Stimulated activated CD8-positive, alpha-beta memory T cell treated with anti-CD3 and anti-CD28 coated beads, Interleukin-2, amount 100 ng/mL, for 1 hour (primary cell): ENCODE measurements at places on chromosomes 5 and 9.

- no peak for DNase-seq
Measured at GRCh38 chr5:121945261-121945660, 16.5 kb upstream of the SRFBP1 start.

DNA sequence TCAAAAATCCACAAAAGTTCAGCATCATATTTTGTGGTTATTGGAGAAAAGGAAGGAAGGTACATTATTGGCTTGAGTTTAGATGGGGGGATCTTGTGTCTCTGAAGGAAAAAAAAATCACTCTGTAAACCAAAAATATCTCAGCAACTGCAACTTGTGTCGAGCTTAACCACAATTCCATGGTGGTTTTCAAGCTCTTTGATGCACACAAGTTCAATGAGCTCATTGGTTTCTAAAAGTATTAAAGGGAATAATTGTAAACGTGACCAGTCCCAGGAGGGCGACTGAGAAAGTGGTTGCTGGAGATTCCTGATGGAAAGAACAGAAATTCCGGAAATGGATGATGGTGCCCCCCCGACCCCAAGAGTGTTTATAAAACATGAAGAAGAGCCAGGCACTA, 173.8 kb downstream of the PSAT1 start:
- DNase-seq: no peak

DNA sequence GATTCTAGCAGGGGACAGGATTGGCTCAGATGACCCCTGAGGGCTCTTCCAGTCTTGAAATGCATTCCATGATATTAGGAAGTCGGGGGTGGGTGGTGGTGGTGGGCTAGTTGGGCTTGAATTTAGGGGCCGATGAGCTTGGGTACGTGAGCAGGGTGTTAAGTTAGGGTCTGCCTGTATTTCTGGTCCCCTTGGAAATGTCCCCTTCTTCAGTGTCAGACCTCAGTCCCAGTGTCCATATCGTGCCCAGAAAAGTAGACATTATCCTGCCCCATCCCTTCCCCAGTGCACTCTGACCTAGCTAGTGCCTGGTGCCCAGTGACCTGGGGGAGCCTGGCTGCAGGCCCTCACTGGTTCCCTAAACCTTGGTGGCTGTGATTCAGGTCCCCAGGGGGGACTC, 2.9 kb upstream of the MYOZ3 start:
- DNase-seq: no peak

DNA sequence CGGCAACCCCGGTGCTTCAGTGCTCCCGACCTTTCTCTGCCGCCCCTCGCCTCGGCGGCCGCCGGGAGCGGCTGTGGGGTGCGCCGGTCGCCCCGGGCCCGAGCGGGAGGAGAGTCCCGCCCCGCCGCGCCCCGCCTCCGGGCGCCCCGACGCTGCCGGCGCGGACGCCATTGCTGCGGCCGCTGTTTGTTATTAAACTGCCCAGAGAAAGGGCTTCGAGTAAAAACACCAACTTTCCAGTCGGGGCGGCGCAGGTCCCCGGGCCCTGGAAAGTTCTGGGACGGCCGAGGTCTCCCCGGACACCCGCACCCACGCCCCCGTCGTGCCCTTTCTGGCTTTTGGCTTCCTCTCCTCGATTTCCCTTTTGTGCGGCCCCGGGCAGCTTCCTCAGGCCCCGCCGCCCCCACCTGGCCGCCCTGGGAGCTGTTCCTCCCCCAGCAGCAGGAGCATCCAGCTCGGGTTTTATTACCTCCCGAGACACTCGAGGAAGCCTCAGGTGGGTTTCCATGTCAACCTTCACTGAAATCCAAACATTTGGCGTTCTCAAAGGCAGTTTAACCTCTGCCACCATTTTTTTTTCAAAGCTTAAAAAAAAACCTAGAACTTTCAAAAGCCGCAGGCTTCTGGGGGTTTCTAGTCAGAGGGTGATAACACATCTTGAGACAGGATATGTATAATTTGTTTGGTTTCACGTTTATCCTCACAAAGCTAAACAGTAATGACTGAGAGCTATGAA, 334.4 kb downstream of the CWC27 start:
- DNase-seq: peak; percentile 23

- no peak for DNase-seq
Measured at GRCh38 chr9:19595003-19595402, 186.2 kb downstream of the ACER2 start.

- DNase-seq: no peak
Measured at GRCh38 chr9:99954819-99955218, 48.4 kb downstream of the STX17 start.

DNA sequence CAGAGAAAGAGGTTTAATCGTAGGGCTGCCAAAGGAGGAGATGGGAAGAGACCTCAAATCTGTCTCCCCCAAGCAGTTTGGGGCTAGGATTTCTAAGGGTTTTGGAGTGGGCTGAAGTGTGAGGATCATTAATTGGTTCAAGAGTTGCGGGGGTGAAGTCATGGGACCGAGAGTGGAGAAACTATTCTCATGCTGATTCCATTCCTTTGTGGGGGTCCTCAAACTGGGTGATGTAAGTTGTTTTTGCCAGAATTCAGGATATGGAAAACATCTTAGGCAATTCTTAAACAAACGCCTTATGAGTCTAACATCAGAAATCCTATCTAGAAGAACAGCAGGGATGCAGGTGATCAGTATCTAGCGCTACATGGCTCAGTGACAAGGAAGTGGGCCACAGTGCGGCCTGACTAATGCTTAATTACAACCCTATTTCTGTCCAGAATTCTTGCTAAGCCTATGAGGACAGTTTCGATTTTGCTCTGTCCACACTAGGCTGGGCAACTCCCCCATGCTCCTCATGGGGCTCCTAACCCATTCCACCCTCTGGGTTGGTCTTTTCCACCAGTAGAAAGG, 27.7 kb upstream of the TRIO start:
- no peak for DNase-seq

DNA sequence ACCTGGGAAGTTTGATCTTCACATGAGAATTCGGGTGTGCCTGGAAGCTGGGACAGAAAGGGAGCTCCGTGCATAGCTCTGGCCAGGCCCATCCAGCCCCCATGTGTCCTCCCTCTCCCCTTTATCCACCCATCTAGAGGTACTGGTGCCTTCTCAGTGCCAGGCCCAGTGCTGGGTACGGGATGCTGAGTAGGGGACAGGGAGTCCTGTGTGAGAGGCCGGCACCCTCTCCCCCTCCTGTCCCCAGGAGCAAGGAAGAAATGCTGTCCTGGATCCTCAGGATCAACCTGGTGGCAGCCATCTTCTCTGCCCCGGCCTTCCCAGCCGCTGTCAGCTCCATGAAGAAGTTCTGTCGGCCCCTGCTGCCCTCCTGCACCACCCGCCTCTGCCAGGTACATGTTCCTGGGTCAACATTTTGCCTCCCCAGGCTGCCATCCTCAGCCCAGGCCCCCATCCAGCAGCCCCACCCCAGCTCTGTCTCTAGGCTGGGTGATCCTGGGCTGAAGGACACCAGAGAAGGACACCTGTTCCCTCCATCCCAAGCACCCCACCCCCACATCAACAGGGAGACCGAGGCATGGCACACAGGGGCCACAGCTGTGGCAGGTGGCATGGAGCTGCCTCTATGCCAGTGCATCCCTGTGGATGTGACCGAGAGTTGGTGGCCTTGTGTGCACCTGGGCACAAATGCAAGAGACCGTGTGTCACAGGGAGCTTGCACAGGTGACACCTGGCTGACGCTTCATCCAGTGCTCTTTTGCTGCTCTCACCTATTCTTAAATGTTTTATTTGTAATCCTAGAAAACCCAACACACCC, 43.0 kb downstream of the PSD2 start:
- no peak for DNase-seq

DNA sequence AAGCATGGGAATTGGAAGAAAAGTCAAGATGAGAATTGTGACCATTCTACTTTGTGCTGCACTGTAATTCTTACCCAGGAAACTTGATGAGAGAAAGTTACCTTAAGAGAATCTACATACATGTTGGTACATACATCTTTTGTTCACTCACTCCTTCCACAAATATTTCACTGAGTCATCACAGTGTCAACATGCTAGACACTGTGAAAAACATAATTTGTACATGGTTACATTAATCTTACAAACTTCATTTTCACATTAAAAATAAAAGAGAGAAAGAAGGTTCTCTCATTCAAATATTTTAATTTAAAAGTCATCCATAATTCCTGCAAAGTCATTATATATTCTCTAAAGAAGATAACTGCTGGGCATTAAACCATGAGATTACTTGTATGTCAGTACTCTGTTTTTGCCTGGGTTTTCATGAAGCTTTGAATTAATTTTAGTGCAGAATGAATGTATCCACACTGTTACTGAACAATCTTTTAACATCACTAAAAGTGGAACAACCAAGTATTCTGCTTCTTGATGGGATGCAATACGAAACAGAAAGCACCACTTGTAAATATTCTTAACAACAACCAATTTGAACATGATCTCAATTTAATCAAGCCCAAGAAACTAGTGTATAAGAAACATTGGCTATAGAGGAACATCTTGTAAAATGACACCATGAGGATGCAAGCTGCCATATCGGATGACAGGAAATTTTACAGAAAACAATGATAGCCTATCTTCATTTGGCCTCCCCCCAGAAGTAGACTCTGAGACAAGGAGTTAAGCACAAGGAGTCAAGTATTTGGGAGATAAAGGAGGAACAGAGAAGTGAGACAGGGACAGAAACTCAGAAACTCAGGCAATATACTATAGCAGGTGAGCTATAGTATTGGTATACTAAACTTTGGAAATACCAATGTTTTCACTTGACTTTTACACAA, 28.4 kb downstream of the ERP44 start:
- no peak for DNase-seq

- no peak for DNase-seq
Measured at GRCh38 chr5:149271195-149271715, 404 bp upstream of the AFAP1L1 start.

GRCh38 chr5:60993875-60994571, 49.0 kb downstream of the NDUFAF2 start:
- DNase-seq: no peak

- DNase-seq: no peak
Measured at GRCh38 chr5:87400305-87400899, 12.3 kb downstream of the CCNH start.

DNA sequence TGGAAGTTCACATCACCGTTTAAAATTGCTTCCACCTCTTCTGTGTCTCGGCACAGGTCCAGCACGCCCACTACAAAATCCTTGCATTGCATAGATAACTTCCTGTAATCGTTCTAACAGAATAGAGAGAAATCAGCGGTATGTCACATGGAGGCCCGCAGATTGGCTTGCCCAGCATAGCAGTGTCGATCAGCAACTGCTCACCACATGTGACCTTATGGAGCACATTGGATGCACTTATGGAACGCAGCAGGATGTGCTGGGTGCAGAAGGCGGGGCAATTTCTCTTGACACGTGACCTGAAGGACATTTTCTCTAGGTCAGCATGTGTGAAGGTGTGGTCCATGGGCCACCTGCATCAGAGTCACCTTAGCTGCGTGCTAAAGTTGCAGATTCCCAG, 49.7 kb downstream of the TRPC7 start:
- DNase-seq: no peak

DNA sequence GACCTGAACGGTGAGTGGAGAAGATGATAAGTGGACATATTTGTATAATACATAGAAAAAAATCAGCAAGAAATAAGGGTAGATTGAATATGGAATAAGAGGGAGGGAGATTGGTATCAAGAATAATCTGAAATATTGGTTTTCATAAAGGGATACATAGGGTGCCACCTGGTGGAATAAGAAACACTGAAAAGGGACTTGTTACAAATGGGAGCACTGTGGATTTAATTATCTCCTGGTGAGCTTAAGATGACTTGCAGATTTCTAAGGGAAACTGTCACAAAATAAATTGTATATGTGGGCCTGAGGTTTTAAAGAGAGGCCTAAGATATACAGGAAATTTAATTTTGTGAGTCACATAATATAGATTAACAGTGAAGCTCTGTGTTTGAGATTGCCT, 1403.5 kb upstream of the CDH18 start:
- no peak for DNase-seq

- no peak for DNase-seq
Measured at GRCh38 chr5:177232761-177233160, 70.8 kb downstream of the RAB24 start.

DNA sequence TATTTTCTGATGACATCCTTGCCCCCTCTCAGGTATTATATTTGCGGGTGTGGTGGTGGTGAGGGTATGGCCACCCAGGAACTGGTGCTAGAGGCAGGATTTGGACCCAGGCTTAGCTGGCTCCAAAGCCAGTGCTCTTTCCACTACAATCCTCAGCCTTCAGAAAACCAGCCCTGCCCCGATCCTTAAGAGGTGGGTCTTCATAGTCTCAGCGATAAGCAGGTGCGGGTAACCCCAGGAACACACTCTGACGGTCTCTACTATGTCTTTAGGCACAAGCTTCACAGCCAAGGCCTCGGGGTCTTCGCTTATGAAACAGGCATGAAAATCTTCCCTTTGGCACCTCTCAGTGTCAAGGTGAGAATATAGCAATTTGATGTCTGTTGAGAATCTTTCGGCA, 169.3 kb downstream of the FGF18 start:
- DNase-seq: no peak

DNA sequence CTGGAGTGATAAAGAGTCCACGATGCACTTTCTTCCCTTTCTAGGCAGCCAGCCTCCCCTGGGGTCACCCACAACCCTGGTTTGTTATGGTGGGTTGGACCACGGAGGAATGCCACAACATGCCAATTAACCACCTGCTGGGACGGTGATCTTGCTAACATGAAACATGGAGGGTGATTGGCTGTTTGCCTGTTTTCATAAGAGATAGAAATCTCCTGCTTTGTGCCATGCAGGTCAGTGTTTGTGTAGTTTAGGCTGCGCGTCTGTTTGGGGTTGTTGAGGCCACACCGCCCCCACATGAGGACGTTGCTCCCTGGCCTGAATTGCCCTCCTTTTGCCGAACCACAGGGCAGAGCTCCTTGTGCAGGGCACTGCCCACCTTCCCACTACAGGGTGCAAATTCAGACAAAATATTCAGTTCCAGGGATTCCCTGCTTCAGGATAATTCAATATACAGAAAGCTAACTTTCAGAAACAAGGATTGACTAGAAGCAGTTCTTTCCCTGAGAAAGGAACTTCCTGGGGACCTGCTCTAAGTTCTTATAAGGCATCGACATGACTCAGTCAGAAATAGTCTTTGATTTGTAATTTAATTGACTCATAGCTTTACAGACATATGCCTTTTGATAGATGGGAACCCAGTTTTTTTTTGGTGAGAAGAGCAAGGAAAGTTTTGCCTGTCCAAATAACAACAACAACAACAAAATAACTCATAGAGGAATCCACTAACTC, 427.6 kb downstream of the GADD45G start:
- DNase-seq: no peak

GRCh38 chr9:134623258-134624066, 18.1 kb upstream of the COL5A1 start:
- no peak for DNase-seq
